ENCODE measurements at places on chromosomes 7 and 10. TPM values are rescaled to one million over a fixed set of nuclear protein-coding genes. Genes with fewer than 3 reads are reported as not detected.

FAM241B gene
- total RNA-seq: 3.2 TPM

DCLRE1A gene
- total RNA-seq: 6.8 TPM

HMX3 gene
- total RNA-seq: not detected

IKZF1 gene
- total RNA-seq: 3.5 TPM

ADGRA1 gene
- not detected for total RNA-seq

DEPP1 gene
- 33.0 TPM for total RNA-seq

DUSP5 gene
- 6.2 TPM for total RNA-seq

Measured in Right ventricle myocardium inferior (tissue), 1 donor.